ENCODE measurements at places on chromosomes 13 and 19.

GRCh38 chr13:29266756-29267733, 328.4 kb downstream of the SLC7A1 start:
- peak; percentile 15 for DNase-seq

DNA sequence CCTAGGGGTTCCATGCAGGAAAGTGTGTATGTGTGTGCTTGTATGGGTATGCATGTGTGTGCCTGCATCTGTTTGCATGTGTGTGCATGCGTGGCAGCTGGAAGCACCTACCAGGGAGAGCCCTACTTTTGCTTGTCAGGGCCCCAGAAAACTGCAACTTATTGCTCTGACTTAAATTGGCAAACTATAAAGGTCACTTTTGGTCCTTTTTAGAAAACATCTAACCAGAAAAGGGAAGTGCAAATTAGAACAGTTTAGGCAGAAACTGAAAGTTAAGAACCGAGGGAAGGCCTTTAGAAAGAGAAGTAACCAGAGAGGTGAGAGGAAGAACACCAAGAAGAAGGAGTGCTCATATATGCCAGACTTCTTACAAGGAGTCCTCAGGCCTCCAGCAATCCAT, 32.5 kb downstream of the DLEU7 start:
- DNase-seq, result no peak

DNA sequence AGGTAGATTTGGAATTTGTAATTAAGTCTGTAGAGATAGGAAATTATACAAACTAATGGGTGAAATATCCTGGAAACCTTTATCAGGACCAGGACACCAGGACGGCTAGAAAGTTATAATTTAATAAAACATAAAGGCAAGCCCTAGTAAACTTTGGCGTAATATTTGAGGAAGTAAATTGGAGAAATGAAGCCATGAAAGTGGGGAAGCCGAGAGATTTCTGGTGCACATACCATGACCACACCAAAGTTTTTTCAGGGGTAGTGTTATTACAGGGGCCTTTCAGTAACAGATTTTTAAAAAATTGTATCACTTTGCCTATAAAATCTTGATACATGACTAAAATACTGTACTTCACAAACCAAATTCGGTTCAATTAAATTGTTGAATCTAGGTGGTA, 54.7 kb upstream of the URAD start:
- no peak for DNase-seq

DNA sequence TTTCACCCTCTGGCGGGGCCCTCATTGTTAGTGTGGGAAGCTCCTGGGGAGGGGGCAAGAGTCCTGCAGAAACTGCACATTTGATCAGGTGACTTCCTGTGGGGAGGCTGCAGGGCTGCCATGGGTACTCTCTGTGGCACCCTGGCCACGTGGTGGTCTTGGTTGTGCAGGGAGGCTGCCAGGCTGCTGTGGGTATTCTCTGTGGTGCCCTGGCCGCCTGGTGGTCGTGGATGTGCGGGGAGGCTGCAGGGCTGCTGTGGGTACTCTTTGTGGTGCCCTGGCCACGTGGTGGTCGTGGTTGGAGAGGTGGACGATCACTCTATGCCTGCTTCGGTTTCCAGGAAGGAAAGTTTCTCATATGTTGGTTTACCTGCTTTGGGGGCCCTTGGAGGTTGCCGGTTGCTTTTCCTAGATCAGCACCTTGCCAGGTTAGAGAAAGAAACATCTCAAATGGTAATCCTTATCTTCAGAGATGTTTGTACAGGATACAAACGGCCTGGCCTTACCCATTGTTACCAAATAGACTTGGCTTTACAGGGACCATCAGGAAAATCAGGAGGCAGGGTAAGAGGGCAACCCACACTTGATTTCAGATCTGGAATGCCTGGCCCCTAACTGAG, 22.9 kb downstream of the TEX29 start:
- no peak for DNase-seq

- DNase-seq, result peak; percentile 62
These were observed 8.2 kb downstream of the RASGRP4 start for GRCh38 chr19:38417544-38418506.

DNA sequence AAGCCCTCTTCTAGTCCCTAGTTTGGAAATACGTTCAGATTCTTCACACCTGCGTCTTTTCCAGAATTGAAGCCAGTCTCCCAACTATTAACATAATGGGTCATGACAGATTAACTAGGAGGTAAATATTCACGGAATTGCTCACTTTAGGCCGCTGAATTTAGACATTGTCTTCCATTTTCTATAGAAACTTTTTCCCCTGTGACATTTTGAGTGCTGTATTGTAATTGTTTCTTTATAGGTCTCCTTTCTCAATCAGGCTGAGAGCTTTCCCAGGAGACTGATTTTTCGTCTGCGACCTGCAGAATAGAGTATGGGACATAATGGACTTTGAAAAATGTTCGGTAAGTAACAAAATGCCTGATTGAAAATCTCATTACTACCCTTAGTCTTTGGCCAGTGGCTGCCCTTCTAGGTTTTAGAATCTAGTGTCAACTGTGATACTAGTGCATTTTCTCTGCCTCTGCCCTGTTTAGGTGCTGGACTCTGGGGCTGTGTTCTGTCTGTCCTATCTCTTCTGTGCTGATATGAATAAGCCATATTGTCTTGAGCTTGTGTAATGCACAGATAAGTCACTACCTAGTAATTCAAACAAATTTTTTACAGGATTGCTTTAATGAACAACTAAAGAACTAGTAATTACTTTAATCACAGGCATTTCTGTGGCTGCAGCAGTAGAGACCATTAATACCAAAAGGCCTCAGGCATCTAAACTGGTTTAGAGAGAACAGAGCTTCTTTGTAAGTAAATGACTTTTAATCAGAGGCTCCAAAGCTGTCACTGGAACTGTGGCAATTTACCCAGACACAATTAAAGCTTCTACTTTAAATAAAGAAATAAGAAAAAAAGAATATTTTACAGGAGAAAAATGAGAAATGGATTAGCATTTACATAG, 122.4 kb upstream of the FREM2 start:
- DNase-seq, result peak; percentile 16

- DNase-seq, result no peak
These were observed 744 bp downstream of the ZNF805 start for GRCh38 chr19:57241176-57241575.

DNA sequence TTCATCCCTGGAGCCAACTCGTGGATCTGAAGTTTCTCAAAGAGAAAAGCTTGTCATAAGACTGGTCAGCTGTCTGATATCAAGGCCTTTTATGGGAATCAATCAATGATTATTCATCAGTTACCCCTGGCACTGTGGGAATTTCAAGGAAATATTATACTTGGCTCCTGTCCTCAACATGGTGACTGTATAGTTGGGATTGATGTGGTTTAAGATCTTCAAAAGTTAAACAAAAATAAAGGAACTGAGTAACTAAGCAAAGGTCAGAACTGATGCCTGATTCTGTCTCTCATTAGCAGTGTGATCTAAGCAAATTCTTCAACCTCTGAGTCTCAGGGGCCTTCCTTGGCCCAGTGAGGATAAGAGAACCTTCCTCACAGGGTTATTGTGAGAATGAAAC, 22.2 kb upstream of the SERPINE3 start:
- no peak for DNase-seq

- no peak for DNase-seq
These were observed 2.3 kb downstream of the CEBPG start for GRCh38 chr19:33375837-33376159.
